ENCODE measurements at places on chromosomes 12 and 14.

GRCh38 chr12:38543151-38543550, 226.6 kb downstream of the ALG10B start:
- DNase-seq = no peak

DNA sequence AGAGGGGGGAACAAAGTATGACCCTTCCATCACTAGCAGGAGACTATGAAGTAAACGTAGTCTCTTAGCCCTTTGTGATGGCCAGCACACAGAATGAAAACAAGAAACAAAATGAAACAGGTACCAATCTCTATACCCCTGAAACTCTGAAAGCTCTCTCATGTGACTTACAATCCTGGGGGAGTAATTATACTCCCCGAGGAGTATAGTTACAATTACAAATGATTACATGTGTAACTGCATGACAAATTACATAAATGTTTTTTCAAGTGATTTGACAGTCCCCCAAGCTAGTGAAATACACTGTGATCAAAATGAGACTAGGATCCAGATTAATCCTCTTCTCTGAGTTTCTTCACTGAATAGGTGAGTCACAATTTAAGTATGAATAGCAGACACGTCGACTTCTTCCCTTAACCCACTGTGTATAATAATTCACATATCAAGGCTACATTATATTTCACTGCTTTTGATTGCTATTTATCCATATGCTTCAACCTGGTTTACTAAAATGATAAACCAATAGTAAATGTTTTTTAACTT, 74.0 kb downstream of the SPTSSA start:
- DNase-seq = no peak

DNA sequence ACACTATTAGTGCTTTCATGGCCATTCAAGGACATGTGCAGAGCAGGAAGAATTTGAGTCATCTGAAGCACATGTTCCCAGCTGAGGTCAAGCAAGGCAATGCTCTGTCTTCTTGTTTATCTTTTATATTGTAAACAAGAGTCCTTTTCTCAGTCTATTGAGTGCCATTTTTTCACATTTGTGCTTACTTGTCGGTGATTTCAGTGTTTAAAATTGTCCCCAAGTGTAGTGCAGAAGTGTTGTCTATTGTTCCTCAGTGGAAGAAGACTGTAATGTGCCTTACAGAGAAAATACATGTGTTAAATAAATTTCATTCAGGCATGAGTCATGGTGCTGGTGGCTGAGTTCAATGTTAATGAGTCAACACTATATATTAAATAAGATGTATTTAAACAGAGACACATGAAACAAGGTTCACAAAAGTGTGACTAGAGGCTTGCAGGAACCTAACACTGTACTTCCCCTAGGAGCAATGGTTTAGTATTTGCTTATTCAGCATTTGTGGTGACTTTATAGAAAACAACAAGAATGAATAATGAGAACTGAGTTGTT, 391.1 kb downstream of the LRIG3 start:
- no peak for DNase-seq

GRCh38 chr12:100858656-100859055, 64.1 kb downstream of the ANO4 start:
- DNase-seq = no peak

DNA sequence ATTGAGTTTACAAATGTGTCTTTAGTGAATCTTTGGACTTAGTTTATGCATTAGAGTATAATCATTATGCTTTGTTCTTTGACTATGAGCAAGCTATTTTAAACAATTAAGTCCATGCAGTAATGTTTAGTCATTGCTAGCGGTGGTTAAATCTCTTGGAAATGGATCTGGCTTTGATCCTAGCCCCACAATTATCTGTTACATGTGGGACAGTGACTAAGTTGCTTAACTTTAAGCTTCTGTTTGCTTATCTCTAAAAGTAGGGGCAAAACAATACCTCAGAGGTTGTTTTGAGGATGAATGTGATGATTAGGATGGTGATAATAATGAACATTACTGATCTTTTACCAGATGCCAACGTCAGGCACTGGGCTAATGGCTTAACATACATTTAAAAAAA, 124.2 kb downstream of the NPAS3 start:
- no peak for DNase-seq

DNA sequence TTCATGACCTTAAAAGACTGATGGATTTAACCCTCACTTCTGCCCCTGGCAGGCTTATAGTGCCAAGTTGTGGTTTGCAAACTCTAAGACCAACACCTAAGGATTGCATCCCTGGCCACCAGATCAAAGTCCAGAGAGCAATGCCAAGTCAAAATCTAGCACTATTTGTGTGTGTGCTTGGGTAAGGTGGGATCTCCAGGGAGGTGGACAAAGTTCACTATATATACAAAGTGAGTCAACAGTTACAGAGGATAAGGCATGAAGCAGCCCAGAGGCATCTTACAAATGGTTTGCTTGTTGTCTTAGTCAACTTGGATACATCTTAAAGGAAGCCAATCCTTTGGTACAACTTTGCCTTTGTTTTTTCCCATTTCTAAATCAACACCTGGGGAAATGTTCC, 137.3 kb downstream of the MSRB3 start:
- no peak for DNase-seq

All from nephron progenitor cell (in vitro differentiated cells).